Stimulated activated CD8-positive, alpha-beta memory T cell treated with anti-CD3 and anti-CD28 coated beads, Interleukin-4, amount 100 ng/mL, for 4 hours (primary cell): ENCODE measurements at places on chromosomes 7 and 10.

DNA sequence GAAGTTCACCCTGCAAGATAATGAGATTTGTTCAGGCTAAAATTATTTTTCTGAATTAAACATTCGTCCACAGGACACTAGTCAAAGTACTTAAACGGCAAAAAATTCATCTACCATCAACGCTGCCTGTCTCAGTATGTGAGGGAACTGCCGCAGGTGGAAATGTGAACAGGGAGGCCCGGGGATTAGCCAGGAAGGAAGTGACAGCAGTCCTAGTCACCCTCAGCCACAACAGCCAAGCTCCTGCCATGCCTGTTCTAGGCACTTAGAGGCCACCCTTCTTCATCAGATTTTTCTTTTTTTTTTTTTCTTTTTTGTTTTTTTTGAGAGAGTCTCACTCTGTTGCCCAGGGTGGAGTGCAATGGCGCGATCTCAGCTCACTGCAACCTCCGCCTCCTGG is 9.4 kb downstream of the NUDT5 start:
- DNase-seq = no peak

- DNase-seq = no peak
Measured at GRCh38 chr7:17558135-17558534, 259.7 kb downstream of the AHR start.

DNA sequence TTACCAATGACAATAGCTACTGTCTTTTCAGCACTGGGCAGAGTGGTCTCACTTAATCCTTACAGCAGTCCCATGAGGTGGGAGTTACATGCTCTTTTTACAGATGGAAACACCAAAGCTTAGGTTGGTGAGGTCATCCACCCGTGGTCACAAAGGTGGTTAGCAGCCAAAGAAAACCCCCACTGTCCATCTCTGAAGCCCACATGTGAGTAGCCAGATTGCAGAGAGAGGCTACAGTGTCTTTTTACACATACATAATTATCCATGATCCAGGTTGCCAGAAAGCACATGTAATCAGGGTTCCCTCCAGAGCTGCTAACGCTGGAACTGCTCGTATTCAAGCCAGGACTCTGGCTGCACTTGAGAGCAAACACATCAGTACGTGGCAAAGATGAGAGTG is 24.6 kb upstream of the ANKRD2 start:
- no peak for DNase-seq

DNA sequence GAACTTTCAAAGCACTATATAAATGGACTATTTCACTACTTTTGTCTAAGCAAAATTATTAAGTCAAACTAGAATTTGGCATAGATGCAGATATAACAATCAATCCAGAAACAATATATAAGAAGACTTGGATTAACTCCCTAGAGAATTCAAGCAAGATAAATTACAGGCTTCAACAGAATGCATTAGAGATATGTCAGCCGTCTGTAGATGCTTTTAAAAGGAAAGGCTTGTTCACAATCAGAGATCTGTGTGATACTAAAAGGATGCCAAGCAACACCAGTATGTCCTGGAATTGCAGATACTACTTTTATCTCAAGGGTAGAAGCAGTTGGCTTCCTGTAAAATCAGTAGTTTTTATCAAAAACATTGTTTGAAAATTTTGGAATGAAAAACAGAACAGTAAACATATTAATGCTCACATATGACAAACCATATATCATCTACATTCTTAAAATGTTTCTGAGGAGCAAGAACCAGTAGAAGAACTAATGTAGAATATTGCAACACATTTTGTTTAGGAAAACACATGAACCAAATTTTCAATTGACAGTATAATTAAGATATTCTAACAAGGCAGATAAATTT is 947.9 kb upstream of the LRRN3 start:
- no peak for DNase-seq

GRCh38 chr7:151086802-151087244 is 548 bp downstream of the AGAP3 start:
- no peak for DNase-seq

- no peak for DNase-seq
Measured at GRCh38 chr7:157527686-157528085, 190.9 kb downstream of the DNAJB6 start.

- no peak for DNase-seq
Measured at GRCh38 chr7:26444555-26444954, 152.9 kb downstream of the SNX10 start.

GRCh38 chr7:75963381-75963995 is 30.9 kb downstream of the TMEM120A start:
- no peak for DNase-seq

- DNase-seq = no peak
Measured at GRCh38 chr10:115982076-115982475, 290.9 kb downstream of the GFRA1 start.

DNA sequence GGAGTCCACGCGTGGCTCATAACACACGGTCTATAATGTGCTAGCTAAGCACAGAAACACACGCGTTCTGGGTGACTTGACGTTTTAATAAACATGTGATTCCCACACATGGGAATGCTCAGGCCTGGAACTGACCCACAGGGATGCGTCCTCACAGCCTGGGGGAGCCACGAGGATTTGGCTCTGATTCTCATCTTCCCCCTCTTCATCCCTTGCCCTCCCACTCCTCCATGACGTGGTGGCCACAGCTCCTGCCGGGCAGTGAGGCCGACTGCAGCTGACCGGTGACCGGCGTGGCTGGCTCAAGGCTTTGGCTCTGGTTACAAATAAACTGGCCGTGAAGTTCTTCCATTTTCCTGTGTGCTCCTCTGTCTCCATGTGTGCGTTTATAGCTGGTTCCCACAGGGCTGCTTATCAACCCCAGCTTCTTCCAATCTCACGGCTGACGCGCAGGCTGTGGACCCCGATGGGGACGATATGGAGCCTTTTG is 40.9 kb upstream of the KLF6 start:
- DNase-seq = no peak

GRCh38 chr7:157238087-157238486 is 98.7 kb upstream of the DNAJB6 start:
- no peak for DNase-seq

DNA sequence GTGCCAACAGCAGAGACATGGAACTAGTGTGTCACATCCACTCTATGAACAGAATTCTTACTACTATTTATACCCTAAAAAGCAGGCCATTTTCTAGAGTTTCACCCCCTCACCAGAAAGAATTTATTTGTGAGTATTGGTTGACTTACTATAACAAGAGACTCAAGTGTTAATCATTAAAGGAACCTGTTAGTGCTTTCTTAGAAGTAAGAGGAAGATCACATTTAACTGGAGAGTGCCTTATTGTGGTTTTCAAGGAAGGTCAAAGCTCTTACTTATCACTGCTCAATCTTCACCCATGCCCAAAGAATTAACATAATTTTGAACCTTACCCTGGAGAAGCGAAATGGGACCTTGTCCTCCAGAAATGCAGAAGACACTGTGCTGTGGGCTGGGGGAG is 169.3 kb upstream of the PRSS1 start:
- no peak for DNase-seq

DNA sequence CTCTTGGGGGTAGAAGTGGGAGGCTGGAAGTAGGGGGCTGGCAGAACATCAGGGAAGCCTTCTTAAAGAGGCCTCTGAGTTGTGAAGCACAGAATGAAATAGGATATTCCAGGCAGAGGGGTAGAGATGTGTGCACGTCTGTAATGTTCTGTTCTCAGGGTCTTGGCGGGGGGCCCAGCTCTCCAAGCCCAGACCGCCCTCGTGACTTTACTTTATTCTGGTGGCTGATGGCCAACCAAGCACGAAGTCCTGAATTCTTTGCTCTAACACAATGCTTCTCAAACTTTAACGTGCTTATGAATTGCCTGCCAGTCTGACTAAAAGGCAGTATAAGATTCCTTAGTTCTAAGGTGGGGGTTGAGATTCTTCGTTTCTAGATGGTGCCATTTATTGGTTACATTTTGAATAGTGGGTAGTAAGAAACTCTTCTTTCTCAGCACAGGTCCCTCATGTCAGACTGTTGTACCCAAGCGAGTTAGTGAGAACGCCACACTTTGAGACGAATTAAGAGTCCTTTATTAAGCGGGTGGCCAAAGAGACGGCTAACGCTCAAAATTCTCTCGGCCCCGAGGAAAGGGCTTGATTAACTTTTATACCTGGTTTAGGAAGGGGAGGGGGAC is 8.2 kb downstream of the PRXL2A start:
- no peak for DNase-seq

DNA sequence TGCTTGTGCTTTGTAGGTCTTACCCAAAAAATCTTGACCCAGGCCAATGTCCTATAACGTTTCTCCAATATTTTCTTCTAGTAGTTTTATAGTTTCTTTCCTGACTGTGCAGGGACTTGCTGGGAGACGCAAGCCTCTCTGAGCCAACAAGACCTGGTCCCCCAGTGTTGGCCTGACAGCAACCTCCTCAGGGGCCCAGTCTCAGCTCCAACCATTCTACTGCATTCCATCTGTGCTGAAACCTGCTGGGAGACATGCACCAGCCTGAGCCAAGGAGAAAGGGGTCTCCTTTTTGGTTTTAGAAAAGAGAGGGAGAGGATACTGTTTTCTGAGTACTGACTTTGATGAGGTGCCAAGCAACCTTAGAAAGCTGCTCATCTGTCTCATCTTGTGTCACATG is 251.4 kb downstream of the PRKG1 start:
- no peak for DNase-seq

- no peak for DNase-seq
Measured at GRCh38 chr7:30787486-30787885, 16.3 kb downstream of the MINDY4 start.

- no peak for DNase-seq
Measured at GRCh38 chr10:126736727-126737126, 66.2 kb upstream of the C10orf90 start.

GRCh38 chr7:71843676-71844075 is 568.5 kb downstream of the CALN1 start:
- no peak for DNase-seq

DNA sequence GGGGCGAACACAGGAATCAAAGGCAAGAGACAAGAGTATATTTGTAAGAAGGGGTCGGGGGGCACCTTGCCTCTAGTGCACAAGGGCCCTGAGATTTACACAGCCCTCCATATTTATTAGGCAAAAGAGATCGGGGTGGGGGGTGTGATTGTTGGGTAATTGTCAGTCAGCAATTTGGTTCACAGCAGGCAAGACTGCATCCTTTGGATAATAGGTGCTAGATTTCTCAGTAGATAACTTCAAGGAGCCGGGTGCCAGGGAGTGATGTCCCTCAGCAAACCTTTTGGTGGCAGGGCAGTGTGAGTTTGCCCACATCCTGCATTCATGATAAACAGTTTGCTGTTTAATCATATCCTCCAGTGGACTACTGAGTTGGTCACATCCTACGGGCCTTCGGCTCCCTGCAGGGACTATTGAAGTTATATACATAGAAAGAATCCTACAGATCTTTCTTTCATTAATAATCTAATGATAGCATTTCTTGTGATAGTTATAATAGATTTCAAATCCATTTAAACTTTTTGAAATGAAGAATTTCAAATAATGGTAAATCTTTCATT is 178.5 kb downstream of the GNAI1 start:
- DNase-seq = no peak

- no peak for DNase-seq
Measured at GRCh38 chr7:75892634-75893272, 13.9 kb downstream of the RHBDD2 start.
